Left colon (tissue), 2 donors: ENCODE measurements at places on chromosomes 4 and X.

DNA sequence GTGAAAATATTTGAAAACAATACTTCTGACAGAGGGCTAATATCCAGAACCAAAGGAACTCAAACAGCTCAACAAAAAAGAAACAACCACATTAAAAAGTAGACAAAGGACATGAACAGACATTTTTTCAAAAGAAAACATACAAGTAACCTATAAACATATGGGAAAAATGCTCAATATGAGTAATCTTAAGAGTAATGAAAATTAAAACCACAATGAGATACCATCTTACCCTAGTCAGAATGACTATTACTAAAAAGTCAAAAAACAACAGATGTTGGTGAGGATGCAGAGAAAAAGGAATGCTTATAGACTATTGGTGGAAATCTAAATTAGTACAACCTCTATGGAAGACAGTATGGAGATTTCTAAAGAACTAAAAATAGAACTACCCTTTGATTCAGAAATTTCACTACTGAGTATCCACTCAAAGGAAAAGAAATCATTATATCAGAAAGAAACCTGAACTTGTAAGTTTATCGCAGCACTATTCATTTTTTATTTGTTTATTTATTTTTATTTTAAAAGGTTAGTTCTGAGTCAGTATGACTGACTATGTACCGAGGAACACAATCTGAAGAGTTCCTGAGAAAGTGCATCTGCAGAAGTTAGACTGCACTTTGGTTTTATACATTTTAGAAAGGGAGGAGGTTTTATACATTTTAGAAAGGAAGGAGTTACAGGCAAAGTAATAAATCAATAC lies 231.3 kb downstream of the INPP4B start:
- DNase-seq: no peak

- DNase-seq: peak; percentile 79
Observed at GRCh38 chrX:129957241-129958082, 25.0 kb upstream of the BCORL1 start.

DNA sequence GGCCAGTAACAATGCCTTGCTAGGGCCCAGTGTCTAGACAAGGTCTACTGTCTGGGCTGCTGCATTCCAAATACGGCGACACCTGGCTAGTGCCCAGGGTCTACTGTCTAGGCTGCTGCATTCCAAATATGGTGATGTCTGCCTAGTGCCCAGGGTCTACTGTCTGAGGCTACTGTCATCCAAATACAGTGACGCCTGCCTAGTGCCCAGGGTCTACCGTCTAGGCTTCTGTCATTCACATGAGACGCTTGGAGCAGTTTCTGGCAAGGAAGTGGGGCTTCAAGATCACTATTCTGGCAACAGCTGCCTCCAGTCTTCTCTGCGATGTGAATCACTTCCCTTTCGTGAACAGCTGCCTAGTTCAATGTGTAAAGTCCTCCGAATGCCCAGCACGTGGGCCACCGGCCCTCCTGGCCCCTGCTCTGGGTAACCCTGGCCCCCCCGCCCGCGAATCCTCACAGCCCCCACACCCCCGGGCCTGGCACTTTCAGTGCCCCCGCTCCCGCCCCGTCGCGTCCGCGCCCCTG lies 12.7 kb downstream of the ACOX3 start:
- DNase-seq: no peak

DNA sequence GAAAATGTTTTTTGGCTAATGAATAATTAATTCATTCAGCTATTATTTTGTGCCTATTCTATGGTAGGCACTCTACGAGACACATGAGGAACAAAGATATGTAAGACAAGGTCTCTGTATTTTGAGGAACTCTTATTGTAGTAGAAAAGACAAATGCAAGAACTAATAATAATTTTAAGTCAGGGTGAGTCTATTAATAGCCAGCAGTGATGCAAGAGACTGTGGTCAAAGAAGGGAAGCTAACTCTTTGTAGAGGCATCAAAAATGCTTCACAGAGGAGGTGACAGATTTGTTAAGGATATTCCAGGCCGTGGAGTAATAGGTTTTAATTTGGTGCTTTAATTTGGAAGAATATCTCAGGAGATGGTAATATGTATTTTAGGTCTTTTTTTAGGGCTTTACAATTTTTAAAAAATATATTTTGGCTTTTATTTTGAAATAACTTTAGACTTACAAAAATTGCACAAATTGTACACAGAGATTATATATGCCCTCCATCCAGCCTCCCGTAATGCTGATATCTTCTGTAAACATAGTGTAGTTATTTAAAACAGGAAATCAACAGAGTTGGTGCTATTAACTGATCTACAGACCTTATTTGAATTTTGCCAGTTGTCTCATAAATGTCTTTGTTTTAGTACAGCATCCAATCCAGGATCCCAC lies 48.1 kb downstream of the DCLK2 start:
- no peak for DNase-seq

DNA sequence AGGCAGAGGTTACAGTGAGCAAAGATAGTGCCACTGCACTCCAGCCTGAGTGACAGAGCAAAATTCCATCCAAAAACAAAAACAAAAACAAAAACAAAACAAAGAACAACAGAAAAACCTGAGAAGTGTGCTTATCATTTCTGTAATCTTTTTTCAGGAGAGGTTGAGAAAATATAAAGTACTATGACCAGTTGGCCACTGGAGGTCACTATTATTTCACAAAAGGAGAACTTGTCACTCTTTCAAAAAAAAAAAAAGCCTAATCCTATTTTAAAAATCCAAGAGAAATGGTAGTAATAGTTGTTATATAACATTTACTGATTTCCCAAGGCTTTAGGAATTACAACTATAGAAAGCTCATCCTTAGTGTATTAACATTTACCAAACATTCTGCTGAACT lies 24.9 kb upstream of the RNF150 start:
- DNase-seq: no peak

GRCh38 chrX:115898382-115899001 lies 272.1 kb upstream of the AGTR2 start:
- peak; percentile 63 for DNase-seq
